ENCODE measurements at places on chromosomes 13 and 19.

DNA sequence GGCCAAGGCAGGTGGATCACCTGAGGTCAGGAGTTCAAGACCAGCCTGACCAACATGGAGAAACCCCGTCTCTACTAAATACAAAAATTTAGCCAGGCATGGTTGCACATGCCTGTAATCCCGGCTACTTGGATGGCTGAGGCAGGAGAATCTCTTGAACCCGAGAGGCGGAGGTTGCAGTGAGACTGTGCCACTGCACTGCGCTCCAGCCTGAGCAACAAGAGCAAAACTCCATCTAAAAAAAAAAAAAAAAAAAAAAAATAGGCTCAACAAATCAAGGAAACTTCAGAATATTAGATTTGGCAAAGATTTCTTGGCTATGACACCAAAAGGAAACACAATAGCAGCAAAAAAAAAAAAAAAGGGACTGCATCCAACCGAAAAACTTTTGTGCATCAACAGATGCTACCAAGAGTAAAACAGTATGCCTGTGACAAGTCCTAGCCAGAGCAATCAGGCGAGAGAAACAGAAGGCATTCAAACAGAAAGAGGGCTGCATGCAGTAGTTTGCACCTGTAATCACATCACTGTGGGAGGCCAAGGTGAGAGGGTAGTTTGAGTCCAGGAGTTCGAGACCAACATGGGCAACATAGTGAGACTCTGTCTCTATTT lies 23.8 kb downstream of the ZNF160 start:
- no peak for DNase-seq

DNA sequence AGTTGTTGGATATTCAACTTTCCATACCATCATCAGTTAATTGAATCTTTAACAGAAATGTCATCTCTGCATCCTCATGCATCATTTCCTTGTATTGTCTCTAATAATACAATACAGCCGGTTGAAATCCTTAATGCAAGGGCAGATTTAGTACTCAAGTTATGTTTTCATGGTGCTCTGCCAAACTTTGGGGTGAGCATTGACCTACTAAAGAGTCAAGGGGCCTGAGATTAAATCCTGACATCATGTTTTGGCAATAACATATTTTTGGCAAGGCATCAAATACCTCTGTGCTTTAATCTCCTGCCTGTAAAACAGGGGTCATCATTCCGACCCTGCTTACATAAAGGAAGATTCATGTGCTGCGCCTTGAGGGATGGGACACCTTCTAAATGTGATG lies 42.7 kb upstream of the ABCC4 start:
- no peak for DNase-seq

DNA sequence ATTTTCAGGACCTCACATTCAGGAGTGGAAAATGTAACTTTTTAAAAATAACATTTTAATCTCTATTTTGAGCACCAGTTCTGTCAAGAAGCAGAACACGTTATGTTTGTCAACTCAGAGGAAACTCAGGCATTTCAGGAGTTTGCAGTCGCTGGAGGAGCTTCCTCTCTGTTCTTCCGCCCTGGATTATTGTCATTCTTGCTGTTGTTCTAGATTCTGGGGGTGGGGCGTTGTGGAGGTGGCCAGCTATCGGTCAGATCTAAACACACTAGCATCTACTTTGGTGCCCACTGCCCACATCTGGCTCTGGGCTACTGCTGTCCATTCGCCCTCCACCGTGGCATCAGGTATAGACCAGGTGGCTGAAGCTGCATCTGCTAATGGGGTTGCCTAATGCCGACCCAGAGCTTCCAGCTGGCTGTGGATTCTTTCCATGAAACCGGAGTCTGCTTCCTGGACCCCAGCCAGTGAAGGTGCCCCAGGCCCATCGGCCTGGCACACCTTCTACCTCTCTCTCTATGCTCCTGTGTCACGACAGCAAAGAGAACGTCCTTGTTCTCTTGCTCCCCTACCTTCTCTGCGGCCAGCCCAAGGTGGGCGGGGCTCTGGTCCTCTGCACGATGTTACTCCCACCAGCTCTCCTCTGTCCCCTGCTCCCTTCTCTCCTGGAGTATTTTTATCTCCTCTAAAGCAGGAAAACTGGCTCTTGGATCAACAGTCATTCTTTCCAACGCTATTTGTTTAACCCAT lies 36.7 kb upstream of the DGKH start:
- no peak for DNase-seq

- DNase-seq, result no peak
Measured at GRCh38 chr19:5271145-5271544, 69.5 kb downstream of the PTPRS start.

DNA sequence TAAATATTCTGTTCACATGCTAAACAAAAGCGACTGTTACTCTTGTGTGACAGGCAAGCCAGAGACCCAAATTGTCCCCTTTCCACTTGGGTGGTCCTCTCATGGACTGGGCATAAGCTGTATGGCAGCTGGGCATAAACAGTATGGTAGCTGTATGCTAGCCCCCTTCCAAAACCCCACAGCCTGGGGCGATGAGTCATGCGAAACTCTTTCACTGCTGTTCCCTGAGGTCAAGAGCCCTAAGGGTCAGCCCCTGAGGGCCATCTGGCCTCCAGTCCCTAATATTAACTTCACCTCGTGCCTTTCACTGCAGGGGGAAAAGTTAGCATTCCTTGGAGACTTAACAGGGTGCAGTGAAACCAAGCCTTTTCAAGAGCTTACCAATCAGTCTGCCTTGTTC lies 45.6 kb upstream of the ZNF562 start:
- no peak for DNase-seq

DNA sequence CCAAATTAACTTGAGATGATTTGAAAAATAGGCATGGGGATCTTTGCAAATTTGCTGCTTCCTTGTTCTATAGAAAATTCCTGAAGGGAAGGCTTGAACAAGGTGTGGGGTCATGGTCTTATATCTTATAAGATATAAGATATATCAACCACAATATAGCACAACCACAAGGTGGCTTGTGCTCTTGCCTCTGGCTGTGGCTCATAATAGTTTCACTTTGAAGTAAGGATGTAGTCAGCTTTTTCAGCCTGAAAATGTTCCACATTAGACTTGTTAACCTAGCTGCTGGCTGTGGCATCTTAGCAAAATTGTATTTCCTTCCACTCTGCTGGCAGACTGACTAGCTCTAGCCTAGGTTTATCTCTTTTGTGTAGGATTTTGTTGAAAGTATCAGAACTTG lies 169.7 kb downstream of the KLF5 start:
- no peak for DNase-seq

DNA sequence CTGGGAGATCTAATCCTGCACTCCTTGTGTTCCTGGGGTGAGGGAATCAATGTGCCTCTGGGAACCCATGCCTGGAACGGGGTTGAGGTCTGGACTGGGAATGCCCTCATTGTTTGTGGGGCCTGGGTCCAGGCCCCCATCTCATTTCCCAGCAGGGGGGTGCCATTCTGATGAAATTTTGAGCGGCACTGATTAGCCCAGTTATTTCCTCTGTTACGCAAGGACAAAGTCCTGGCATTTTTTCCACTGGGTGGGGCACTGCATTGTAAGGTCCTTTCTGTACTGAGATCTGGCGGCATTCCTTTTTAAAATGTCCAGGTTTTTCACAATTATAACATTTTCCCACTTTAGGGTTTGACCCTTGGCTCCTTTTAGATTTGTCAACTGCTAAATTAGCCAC lies 14.8 kb downstream of the FPR3 start:
- no peak for DNase-seq

- no peak for DNase-seq
Measured at GRCh38 chr13:87274209-87274819, 396.9 kb upstream of the SLITRK5 start.

GRCh38 chr13:34863360-34864135 lies 78.5 kb upstream of the NBEA start:
- DNase-seq, result no peak

DNA sequence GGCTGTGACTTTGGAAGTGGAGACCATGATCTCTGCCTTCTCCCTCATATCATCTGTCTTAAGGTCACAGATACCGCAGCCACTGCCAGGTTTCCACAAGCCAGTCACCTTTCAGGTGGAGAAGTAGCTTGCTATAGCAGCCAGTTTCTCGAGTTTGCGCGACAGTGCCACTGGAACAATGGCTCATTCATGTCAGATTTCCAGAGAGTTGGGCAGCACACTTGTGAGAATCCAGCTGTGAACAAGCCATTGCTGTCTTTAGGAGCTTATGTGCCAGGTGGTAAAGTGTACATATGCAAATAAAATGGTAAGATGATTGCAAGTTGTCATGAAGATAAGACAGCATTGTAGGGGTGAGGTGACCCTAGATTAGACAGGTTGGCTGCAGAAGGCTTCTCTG lies 22.3 kb downstream of the GARRE1 start:
- DNase-seq, result no peak

DNA sequence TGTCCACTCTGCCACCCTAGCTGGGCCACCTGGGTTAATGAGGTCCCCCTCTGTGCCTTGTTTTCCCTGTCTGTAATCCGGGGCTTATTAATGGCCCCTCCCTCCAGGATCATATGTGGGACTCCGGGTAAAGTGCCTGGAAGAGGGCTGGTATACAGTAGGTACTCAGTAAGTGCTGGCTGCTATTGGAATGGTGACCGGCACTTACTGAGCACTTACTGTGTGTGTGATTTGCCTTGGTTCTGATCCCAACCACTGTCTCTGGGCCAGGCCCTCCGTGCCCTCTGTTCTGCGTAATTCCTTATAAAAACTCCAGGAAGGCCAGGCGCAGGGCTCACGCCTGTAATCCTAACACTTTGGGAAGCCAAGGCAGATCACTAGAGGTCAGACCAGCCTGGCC lies 30.9 kb upstream of the NCCRP1 start:
- DNase-seq, result no peak

DNA sequence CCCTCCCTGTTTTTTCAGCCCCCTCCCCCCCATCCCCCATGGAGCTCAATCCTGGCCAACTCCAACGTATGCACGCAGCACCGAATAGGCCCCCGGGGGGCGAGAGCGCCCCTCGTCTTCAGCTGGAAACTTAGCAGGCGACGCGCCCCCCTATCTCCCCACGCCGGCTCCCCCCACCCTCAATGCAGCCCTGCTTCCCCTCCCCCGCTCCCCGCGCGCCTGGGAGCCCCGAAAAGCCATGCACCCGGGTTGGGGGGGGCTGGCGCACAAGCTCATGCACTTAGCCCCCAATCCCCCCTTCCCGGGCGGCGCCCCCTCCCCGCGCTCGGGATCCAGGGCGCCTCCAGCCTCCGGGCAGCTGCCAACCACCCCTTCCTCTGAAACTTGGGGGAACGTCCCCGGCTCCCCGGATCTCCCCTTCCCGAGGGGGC lies 508 bp downstream of the ZBTB7A start:
- DNase-seq, result no peak

DNA sequence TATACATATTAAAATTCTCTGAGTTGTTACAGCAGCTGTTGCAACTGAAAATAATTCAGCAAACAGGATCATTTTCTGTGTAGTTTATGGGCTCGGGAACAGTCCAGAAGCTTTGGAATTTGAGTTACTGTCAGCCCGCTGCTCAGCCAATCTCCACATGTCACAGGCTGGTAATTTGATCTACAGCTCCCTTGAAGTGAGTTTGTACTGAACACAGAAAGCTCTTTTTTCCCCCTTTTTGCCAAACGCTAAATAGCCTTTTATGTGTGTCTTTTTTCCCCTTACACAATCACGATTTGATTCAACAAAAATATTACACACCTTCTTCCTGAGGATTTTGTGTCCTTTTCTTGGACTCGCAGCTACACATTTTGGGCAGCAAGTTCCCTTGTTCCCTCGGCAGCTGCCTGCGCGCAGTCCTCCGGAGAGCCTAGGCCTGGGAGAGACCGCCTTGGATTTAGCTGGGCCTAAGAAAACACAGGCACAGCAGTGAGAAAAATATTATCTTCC lies 371.4 kb downstream of the KCNRG start:
- no peak for DNase-seq

- DNase-seq, result no peak
Measured at GRCh38 chr13:78306519-78307206, 296.7 kb downstream of the POU4F1 start.

- no peak for DNase-seq
Measured at GRCh38 chr19:1874554-1875185, 10.6 kb downstream of the ABHD17A start.

DNA sequence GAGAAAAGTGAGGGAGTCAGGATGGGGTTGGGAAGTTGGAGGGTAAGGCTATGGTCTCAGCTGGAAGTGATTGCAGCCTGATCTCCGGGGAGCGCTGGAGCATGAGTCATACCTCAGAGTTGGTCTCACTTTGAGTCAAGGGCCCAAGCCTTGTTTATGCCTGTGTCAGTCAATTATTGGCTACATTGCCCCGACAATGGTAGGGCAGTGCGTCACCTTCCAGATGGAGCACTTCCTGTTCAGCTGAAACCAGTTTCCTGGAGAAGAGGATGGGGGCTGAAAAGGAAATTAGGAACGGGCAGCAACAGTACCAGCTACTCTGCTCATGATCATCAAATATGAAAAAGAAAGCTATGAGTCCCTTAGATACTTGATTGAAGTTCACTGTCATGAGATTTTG lies 60.4 kb downstream of the ADGRE1 start:
- no peak for DNase-seq

DNA sequence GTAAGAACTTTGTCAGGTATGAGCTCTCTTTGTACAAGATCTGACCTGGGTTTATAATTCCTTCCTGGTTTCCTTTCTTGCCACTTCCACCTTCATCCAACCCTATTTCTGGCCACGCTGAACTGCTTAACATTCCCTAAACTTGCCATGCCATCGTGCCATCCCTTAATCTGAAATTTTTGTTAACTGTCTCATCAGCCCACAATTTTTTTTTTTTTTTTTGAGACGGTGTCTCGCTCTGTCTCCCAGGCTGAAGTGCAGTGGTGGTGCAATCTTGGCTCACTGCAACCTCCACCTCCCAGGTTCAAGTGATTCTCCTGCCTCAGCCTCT lies 144.6 kb downstream of the GGACT start:
- DNase-seq, result no peak

DNA sequence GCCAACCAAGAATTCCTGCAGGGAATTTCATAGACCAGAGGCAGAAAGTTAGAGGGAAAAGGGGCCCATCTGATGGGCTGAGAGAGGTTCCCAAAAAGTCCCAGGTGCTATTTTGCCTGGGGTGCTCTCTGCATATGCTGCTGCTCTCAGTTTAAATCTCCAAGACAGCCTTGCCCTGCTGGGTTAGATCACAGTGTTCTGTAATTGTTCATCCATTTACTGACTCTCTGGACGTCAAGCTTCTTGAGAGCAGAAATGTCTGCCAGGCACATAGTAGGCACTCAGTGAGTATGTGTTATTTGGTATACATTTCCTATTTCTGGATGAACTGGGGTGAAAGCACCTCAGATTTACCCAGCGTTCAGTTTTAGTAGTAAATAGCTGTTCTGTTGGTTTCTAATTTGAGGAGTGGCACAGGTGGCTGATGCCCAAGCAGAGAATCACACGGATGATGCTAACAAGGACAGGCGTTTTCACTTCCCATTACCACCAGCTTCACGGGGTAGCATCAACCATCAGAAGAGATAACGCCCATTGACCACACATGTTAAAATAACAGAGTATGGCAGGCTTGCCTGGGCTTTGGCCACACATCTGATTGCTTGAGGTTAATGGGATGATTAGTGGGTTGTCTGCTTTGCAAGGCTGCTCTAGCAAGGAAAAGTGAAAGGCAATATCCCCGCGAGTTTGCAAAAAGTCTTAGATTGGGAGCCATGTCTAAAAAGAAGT lies 161.1 kb downstream of the SLC7A1 start:
- no peak for DNase-seq

All from NCI-H2107 (cell line).